NCI-H1105 (cell line): ENCODE measurements at places on chromosomes 1 and 21.

GRCh38 chr1:27596261-27596660 is 7.7 kb downstream of the AHDC1 start:
- no peak for DNase-seq

- DNase-seq = no peak
Measured at GRCh38 chr1:113207019-113207418, 134.0 kb downstream of the LRIG2 start.

DNA sequence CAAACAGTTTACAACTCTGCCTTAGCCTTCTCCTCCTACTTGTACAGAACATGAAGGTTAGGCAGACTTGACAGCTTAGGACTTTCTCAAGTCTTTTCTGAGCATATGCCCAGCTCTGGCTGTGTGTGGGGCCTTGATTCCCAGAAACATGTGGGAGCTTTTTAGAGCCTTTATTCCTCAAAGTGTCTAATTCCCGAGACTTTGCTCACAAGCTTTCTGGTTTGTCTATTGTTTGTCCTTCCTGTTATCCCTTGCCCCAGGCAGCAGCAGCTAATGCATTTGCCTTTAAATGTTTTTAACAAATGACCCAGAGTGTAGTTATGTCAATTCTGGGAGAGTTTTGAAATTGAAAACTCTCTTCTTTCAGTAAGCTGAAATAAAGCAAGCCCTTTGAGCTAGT is 29.2 kb downstream of the ST7L start:
- DNase-seq = no peak

DNA sequence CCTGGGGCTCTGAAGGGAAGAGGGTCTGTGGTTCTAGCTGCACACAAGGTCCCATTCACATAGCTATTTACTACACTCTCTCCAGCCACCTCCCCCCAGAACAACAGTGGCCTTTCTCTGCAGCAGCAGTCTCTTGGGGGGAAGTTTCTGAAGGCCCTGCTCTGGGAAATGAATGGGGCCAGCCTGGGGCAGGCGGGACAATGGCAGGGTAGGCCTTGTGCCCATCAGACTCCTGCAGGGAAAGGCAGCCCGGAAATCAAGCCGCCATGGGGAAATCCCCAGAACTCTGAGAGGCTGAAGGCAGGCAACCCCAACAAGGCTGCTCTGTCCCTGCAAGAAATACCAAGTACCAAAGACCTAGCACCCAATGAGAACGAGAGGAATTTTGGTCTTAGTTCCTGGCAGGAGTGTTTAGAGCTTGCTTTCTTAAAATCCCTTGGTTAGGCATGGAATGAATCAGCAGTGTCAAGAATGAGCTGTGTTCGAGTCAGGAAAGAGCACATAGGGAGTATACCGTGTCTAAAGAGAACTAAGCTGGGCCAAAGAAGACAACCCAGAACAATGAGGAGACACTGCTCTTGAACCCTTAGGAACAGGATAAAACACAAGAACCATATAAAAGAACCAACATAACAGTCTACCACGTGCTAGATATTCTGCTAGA is 11.3 kb downstream of the ARHGEF11 start:
- DNase-seq = no peak

DNA sequence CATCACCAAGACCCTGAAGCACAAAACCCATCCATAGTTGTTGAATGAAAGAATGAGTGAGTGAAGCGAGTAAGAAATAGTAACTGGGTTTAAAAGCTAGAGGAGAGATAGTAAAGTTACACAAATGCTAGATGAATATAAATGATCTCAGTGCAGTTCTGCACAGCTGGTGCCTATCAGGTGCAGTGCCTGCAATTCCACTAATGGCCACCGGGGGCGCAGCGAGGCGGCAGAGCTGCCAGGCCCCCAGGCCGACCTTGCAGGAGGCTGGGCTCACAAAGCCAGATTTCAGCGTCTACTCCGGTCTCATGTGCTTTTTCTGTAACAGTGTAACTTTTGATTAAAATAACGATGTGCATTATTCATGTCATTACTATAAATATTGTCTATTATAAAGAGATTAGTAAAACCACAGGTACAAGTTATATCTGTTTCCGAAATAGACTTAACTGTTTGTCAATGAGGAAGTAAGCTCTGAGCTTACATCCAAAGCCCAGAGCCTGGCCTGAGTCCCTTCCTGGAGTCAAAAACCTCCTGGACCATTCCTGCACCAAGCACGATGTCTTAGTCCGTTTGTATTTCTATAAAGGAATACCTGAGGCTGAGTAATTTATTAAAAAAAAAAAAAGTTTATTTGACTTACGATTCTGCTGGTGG is 477.6 kb downstream of the NPHP4 start:
- DNase-seq = peak; percentile 72

GRCh38 chr1:66231681-66232463 is 302.1 kb upstream of the SGIP1 start:
- no peak for DNase-seq

GRCh38 chr21:36926989-36927718 is 39.3 kb downstream of the HLCS start:
- DNase-seq = no peak

- no peak for DNase-seq
Measured at GRCh38 chr1:38608202-38608864, 251.2 kb downstream of the RRAGC start.

GRCh38 chr1:235093696-235094592 is 34.7 kb downstream of the TOMM20 start:
- no peak for DNase-seq

DNA sequence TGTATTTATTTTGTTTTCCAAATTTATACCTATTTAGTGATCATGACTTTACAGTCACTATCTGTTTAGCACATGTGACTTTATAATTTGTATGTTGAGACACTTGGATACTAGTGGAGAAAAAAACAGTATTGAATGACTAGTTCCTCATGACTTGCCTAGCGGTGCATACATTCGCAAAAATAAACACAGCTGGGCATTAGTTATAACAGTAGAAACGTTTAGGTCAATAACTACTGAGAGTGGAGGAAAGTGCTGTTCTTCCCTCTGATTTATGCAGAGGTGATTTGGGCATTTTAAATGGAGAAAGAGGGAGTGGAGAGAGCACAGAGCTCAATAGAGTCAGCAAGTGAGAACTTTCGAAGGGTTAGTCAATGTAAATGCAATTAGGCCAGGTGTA is 1679.0 kb upstream of the B3GALT2 start:
- DNase-seq = no peak

DNA sequence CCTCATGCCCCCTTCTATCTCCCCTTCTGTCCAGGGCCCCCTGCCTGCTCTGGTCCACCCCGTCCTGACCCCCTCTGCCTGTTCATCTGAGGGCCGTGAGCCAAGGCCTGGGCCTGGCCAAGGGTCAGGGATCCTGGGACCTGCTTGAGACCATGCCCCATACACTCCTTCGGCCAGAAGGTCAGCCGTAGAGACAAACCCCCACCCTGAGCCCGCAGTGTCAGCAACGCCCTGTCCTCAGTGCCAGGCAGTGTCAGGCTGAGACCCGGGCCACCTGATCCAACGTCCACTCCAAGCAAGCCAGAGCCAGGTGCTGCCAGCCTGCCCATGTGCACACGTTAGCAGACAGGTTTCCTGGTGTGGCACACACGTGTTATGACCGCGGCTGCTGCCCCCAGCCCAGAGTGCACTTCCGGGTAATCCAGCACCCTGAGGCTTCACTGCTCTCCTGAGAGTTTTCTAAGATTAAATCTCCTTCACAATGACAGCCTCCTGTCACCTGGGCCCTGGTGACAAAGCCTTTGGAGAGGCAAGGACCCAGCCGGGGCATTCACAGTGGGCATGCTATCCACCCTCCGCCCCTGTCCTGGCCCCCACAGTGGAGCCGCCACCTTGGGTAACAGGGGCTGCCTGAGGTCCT is 10.1 kb upstream of the SAMD11 start:
- DNase-seq = no peak

DNA sequence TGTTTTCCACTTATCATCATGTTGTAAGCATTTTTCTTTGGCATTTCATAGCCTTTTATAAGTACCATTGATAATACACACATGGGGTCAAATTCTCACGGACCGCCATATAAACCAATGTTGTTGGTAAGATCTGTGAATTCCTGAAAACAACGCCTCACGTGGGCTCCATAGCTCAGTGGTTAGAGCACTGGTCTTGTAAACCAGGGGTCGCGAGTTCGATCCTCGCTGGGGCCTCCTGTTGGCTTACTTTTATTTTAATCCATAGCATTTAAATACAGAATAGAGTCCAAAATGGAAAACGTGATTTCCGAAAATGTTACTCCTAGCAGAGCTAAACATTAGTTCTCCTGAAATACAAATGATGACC is 83.1 kb downstream of the HHIPL2 start:
- DNase-seq = no peak

- no peak for DNase-seq
Measured at GRCh38 chr1:67619080-67619479, 65.9 kb upstream of the GADD45A start.

DNA sequence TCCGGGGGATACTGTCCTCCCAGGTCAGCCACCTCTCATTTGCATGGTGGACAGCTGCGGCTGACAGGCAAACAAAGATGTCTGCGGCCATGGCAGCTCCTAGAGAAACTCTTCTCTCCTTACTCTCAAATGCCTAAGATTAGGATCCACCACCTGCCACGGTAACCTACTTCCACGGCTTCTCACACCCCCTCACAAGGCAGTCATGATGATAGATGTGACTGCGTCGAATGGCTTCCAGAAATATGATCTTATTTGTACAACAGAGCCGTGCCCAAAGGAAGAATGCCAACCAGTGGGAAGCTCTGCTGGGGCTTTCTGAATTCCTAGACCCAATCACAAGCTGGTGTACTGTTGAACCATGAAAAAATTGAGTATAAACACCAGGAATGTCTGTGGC is 73.4 kb downstream of the BACE2 start:
- DNase-seq = no peak

DNA sequence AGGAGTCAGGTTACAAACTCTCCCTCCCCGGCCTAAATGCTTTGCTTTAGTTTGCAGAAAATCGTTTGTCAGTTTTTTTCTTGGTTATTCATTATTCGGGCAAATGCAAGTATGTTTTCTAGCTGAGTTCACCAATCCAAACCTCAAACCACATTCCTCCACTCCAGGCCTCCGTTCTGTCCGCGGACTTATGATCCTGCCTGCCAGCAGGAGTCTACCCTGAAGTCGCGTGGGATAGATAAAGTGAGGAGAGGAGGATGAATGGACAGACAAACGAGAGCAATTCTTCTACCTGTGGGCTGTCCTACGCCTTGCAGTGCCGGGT is 1.3 kb downstream of the ADAMTS1 start:
- DNase-seq = no peak

- DNase-seq = no peak
Measured at GRCh38 chr1:36602184-36602583, 119.5 kb upstream of the CSF3R start.

GRCh38 chr1:57300186-57300585 is 123.7 kb downstream of the DAB1 start:
- no peak for DNase-seq

- DNase-seq = peak; percentile 17
Measured at GRCh38 chr1:169892927-169893644, 610 bp downstream of the SCYL3 start.

DNA sequence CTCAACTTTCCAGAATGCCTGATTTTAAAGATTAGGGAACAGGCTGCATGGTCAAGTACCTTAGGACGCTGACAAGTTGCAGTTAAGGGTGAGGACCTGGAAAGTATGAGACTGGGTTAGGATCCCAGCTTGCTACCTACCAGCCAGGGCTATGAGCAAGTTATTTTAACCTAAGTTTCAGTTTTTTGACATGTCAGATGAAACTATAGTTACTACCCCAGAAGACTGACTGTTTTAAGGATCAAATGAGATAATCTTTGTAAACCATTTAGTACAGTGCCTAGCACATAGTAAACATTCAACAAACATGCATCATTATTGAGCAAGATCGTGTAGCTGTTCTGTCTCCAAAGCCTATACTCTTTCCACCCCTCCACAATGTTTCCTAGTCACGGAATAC is 14.4 kb downstream of the THEMIS2 start:
- no peak for DNase-seq

DNA sequence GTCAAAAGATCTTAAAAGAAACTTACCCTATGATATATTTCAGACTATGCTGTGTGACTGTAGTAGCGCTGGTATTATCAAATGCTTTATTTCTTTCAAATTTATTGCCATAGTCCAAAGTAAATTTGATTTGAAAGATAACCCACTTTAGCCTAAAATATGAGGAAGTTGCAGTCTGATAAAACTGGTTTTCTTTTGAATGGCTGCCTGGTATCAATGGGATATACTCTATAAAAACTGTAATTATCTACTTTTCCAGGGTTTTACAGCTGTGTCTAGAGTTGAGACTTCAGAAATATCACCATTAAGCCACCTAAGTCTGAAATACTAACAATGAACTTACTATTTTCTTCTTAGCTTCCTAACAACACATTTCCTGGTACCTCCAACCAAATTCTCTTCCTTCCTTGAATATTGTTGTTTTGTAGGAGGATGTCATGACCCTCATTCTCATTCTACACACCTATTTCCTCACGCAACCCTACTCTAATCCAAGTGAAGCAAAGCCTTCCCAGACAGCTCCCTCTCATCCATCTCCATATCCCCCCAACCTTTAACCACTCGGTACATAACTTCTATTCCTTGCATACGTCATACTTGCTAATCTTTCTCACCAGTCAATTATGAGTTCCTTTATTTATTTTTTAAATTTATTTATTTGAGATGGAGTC is 17.0 kb downstream of the KDM5B start:
- no peak for DNase-seq

GRCh38 chr1:1162597-1163537 is 10.8 kb upstream of the TTLL10 start:
- DNase-seq = peak; percentile 96

DNA sequence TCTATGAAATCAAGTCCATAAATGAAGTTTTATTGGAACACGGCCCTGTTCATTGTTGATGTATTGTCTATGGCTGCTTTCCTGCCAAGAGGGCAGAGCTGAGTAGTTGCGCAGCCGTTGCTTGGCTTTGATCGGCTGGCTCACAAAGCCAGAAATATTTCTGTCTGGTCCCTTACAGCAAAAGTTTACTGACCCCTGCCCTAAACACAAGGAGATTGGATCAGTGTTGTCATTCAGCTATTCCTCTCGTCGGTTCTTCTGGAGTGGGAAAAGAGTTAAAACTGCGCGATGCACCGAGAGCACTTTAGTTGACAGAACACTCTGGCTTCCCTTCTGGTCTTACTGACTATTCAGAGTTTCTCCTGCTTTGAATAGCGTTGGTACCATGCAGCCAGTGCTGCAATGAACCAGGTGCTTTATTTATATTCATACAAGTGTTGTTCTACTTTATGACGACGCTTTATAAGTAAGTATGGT is 868 bp downstream of the ZBTB40 start:
- peak; percentile 27 for DNase-seq

GRCh38 chr1:81225789-81226602 is 574.7 kb upstream of the ADGRL2 start:
- DNase-seq = no peak

DNA sequence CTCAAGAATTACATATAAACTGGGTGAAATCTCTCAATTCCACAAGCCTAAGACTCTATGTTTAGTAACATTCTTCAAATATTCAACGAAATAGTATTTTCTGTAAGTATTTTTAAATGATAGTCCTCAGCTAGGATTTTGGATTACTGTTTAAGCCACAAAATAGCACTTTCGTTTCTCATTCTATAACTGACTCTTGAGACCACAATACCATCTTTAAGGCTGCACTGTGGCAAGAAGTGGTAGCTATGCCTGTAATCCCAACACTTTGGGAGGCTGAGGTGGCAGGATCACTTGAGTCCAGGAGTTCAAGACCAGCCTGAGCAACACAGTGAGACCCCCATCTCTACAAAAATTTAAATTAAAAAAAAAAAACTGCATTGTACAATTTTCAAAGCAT is 126.7 kb downstream of the CDC42BPA start:
- DNase-seq = no peak

GRCh38 chr1:56063461-56063860 is 515.9 kb downstream of the PLPP3 start:
- DNase-seq = no peak
